Retina (tissue), 1 donor: ENCODE measurements at places on chromosomes 2 and 18.
A peak's percentile ranks its signal among the peaks of the same experiment; 100 is the strongest.

- peak; percentile 54 for DNase-seq
Observed at GRCh38 chr2:65129286-65129825, 550 bp downstream of the RAB1A start.

- no peak for DNase-seq
Observed at GRCh38 chr18:30465096-30465495, 577.4 kb downstream of the DSC3 start.

- peak; percentile 63 for DNase-seq
Observed at GRCh38 chr2:175834477-175834876, 167.6 kb downstream of the LNPK start.

GRCh38 chr2:9595746-9596145 is 35.1 kb downstream of the YWHAQ start:
- no peak for DNase-seq

DNA sequence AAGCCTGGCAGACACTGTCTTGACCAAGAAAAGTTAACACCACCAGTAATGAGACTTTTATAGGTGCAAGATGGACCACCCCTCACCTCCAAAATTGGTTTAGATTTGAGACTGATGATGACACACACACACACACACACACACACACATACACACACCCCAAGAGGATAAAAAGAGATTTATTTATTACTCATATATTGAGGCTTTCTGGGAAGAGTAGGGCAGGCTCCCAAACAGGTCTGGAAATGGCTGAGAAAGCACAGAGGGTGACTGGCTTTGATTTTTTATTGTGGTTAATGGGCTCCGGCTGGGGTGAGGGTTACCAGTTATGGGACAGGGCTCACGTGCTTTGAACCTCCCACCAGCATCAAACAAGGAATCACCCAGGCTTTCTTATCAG is 54.2 kb upstream of the ADAM23 start:
- no peak for DNase-seq

DNA sequence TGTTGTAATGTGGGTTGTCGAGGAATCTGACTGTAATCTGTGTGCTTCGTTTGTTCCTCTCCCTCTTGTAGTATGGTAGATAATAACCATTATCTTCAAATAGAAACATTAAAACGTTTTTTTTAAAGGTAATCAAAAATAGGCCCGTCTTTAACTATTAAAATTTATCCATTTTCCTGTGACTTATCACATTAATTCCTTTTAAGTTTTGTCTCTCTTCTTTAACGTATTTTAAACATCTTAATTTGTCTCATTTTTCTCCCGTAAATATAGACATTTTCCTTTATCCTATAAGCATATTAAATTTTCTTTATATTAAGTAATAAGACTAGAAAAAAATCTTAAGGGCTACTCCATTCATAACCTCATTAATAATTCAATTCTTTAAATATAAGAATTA is 41.3 kb downstream of the EIF2AK3 start:
- no peak for DNase-seq

DNA sequence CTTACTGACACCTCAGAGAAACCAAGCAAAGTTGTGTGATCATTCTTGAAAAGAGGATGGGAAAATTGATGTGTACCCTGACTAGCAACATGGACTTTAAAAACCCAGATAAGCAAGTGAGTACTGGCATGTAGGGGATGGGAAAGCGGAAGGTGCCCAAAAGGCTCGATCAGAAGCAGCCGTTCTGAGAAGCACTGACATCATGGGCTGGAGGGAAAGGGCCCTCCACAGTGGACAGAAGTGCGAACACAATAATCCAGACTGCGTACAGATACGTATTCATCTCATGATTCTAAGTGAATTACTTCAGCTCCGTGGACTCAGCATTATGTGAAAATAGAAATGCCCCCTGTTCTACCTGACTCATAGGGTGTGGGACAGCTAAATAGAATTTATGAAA is 42.2 kb downstream of the CDH2 start:
- DNase-seq: no peak

GRCh38 chr2:188278388-188279092 is 13.1 kb upstream of the GULP1 start:
- DNase-seq: peak; percentile 15

DNA sequence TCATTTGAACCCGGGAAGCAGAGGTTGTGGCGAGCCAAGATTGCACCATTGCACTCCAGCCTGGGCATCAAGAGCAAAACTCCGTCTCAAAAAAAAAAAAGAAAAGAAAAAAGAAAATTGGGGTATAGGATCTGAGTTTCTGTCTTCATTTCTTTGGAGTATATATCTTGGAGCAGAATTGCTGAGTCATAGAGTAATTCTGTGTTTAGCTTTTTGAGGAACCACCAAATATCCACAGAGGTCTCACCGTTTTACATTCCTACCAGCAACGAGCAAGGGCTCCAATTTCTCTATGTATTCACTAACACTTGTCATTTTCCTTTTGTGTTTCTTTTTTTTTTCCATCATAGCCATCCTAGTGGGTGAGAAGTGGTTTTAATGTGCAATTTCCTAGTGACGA is 87.6 kb upstream of the TEX51 start:
- no peak for DNase-seq

DNA sequence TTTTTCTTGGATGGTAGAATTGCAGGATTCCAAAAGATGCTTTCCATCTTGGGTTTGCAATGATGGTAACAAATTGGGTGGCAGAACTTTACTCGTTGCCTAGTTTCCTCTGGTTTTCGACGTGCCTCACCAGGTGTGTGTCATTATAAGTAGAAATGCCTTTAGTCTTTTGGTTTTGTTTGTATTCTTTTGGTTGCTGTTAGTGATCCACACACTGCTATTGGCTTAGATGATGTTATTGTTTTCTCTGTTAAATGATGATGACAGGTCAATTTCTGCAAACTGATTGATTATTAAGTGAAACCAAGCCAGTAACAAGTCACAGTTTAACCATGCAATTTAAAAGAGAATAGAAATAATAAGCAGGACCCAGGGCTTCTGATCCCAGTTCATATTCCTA is 6.1 kb upstream of the LAMA3 start:
- DNase-seq: no peak

- DNase-seq: peak; percentile 21
Observed at GRCh38 chr2:218569661-218570500, 1.2 kb downstream of the CNOT9 start.

GRCh38 chr2:164053021-164053420 is 317.2 kb upstream of the FIGN start:
- DNase-seq: no peak

DNA sequence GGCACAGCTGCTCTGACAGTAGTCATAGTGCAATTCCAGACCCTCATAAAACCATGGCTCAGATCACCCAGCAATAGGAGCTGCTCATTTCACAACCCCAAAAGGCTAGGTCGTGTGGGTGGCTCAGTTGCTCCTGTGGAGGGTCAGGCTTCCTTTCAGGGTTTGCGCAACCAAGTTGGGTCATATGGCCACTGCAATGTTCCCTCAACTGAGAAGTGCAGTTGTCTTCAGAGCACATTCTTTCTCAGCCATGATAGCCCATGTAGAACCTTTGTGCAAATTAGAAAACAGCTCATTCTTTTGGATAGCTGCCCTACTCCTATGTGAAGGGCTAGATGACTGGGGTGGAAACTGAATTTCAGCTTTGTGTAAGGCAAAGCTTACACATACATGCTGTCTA is 3.2 kb downstream of the SERPINB13 start:
- no peak for DNase-seq

- DNase-seq: no peak
Observed at GRCh38 chr2:148221166-148221565, 200.3 kb downstream of the MBD5 start.

GRCh38 chr2:210635257-210635656 is 78.9 kb downstream of the CPS1 start:
- DNase-seq: no peak
